ENCODE measurements at places on chromosomes 3 and 15.

GRCh38 chr3:152620395-152620794 is 214.5 kb upstream of the P2RY1 start:
- DNase-seq = no peak

GRCh38 chr3:110253794-110254193 is 817.8 kb upstream of the NECTIN3 start:
- no peak for DNase-seq

GRCh38 chr3:85706130-85706529 is 747.3 kb downstream of the CADM2 start:
- DNase-seq = no peak

- peak; percentile 59 for DNase-seq
Measured at GRCh38 chr15:25862472-25863110, 536 bp downstream of the ATP10A start.

- DNase-seq = no peak
Measured at GRCh38 chr15:95857124-95857757, 473.3 kb upstream of the NR2F2 start.

DNA sequence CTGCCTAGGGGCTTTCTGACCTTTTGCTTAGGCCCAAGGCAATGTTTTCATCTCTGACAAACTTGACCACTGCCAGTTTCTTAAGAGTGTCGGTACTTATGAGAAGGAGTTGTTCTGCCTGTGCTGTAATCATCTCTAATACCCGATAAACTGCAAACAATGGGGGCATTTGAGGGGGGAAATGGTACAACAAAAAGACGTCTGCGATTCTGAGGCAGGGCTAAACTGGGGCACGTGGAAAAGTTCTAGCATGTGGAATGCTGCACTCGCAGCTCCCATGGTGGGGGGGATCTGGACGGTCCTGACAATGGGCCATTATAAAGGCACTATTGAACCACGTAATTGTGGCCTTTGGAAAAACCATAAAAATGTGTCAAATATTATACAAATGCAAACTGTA is 73.1 kb upstream of the SAMMSON start:
- no peak for DNase-seq

DNA sequence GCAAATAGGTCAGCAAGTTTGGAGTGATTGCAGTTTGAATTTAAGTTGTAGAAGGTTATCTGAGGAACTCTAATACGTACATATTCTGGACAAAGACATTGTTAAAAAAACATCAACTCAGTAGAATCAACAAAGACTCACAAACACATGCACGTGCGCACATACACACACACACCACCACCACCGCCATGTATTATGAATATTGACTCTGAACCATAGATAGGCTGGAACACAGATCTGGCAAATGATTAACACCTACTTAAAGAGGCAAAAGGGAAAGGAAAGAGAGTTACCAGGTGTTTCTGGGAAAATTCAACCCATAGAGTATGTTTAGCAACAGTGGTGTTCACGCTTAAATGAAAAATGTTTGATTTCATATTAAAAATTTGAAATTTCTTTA is 334.2 kb upstream of the ALCAM start:
- DNase-seq = no peak
